ENCODE measurements at places on chromosomes 16 and 17. TPM values are rescaled to one million over a fixed set of nuclear protein-coding genes. Genes with fewer than 3 reads are reported as not detected.

CD300C gene
- total RNA-seq, result not detected

KRTAP4-5 gene
- total RNA-seq, result not detected

PDIA2 gene
- 1.1 TPM for total RNA-seq

TM4SF5 gene
- not detected for total RNA-seq

C16orf74 gene
- 1.5 TPM for total RNA-seq

PLCG2 gene
- total RNA-seq, result 10.8 TPM

RTN4RL1 gene
- total RNA-seq, result 0.80 TPM

DNAI2 gene
- not detected for total RNA-seq

HOXB13 gene
- 8.1 TPM for total RNA-seq

IRX5 gene
- total RNA-seq, result 2.7 TPM

NPIPB4 gene
- total RNA-seq, result 87.8 TPM

SSTR5 gene
- total RNA-seq, result 2.8 TPM

ZFP3 gene
- total RNA-seq, result not detected

All from Panc1 (cell line).